ENCODE measurements at places on chromosomes 1 and 21.

DNA sequence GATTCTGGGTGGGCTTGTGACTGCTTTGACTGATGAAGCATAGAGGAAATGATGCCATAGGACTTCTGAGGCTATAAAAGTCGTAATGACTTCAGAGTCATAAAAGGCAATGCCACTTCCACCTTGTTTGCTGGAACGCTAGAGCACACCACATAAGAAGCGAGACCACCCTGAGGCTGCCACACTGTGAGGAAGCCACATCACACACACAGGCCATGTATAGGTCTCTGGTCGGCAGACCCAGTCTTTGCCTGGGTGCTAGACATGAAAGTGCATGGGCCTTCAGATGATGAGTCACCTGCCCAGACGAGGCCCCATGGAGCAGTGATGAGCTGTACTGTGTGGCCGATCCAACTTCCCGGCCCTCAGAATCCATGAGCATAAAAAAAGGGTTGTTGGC is 14.2 kb upstream of the KANK4 start:
- DNase-seq, result no peak

DNA sequence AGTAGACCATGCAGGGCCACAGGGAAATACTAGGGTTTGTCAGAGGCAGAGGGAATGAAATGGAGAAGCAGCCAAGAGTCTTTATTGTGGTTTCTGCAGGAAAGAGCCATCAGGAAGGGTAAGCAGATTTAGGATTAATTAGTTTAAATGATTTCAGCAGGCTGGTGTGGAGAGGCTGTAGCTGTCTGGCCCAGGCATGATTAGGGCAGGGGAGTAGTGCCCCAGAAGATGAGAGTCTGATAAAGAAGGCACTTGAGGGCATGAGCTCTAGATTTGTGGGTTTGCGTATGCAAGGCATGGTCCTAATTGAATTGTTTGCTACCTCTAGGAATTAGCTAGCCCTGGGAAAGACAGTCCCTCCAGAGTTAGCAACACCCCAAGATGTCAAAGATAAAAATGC is 484.6 kb upstream of the PLXNA2 start:
- no peak for DNase-seq

DNA sequence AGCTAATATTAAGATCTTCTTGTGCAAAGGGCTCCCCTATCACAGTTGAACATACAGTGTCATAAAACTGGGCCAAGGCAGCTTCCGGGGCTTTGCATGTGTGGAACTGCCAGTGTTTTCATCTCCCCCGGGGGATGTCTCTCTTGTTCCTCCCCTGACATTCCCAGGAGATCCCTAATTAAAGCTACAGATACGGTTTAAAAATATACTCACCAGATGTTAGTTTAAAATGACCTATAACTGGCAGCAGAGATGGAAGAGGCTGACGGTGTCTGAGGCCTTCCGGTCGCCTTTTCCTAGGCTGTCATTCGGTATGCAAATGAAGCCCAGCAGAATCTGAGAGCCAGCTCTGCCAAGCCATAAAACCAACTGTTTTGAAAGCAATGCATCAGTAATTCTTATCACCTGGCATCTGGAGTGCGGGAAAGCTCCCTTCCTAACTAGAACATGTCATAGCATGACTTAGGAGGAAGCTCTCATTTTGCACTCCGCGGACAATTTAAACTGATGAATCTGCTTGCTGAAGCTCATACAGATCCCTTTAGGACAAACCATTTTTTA is 436.5 kb upstream of the VAMP3 start:
- DNase-seq, result no peak

DNA sequence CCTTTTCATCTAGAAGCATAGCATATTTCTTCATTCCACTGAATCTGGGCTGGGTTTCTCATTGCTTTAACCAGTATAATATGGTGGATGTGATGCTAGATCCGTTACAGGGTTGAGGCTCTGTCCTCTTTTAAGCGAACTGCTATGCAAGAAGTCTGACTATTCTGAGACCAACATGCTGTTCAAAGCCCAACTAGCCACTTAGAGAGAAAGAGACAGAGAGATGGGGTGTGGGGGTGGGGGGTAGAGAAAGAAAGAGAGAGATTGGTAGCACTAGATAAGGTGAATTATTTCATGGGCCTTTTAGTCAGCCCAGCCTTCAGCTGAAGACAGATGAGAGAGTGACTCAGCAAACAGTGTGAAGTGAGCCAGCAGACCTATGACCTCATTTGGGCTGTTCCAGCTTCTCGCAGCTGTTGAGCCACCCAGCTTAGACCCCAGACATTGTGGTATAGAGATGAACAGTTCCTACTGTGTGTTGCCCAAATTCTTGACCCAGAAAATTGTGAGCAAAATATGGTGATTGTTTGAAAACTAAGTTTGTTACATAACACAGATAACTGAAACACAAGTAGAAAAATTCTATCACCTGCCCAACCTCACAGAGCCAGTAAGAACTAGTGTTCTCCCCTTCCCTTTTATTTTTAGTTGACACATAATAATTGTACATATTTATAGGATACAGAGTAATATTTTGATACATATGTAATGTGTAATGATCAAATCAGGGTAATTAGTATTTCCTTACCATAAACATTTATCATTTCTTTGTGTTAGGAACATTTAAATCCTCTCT is 40.7 kb upstream of the PRKACB start:
- DNase-seq, result no peak

GRCh38 chr1:66275601-66276023 is 258.3 kb upstream of the SGIP1 start:
- no peak for DNase-seq
